ENCODE measurements at places on chromosomes 12 and 14. TPM values are rescaled to one million over a fixed set of nuclear protein-coding genes. Genes with fewer than 3 reads are reported as not detected.
A peak's percentile ranks its signal among the peaks of the same experiment; 100 is the strongest.

- no peak for DNase-seq
These were observed 64.0 kb upstream of the DIO2 start for GRCh38 chr14:80275208-80275850.

DNA sequence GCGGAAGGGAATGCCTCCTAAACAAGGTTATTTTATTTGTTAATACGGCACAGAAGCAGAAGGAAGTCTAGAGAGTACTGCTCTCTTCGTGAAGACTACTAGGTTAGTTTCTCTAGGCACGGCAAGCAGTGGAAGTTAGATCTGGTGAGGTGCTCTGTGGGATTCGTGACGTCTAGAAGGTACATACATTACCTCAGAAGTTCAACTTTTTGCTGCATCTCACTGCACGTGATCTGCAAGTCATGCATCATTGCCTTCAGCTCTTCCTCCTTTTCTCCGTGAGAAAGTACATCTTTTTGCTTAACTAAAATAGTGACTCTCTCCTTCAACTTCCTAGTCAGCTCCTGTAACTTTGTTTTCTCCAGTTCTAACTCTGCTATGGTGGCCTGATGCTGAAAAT lies 74.7 kb downstream of the NIN start:
- no peak for DNase-seq

- no peak for DNase-seq
These were observed 29.0 kb upstream of the AMN start for GRCh38 chr14:102893452-102893851.

KLRC2 gene
- total RNA-seq, result 1.4 TPM

LRFN5 gene
- total RNA-seq, result not detected

DNA sequence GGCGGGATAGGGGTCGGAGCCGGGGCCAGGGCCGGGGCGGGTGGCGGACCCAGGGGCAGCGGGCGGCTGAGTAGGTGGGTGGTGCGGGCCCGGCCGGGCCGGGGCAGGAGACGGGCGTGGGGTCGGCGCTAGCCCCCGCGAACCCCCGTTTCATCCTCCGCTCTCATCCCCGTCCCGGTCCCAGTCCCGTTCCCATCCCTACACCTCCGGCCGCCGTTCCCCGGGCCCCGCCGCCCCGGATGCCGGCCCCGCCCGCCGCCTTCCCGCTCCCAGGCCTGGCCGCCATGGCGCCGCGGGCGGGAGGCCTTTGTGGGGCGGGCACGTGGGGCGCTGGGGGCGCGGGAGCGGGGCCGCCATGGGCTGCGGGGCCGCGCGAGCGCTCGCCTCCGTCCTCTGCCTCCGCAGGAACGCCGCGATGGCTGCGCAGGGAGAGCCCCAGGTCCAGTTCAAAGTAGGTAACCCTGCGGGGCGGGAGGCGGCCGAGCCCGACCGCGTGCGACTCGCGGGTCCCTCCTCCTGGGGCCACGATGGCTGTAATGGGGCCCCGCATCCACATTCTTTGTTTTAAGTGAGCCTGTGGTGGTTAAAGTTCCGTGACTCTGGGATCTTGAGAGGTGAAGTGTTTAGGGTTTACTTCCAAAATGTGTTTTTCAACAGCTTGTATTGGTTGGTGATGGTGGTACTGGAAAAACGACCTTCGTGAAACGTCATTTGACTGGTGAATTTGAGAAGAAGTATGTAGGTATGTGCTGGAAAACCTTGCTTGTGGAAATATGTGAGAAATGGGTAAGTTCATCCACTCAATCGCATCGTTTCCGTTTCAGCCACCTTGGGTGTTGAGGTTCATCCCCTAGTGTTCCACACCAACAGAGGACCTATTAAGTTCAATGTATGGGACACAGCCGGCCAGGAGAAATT lies 572 bp downstream of the RAN start:
- peak; percentile 67 for DNase-seq

LMNTD1 gene
- total RNA-seq, result not detected

GRCh38 chr14:79856381-79856780 lies 354.9 kb downstream of the DIO2 start:
- DNase-seq, result no peak
